CD4-positive, CD25-positive, alpha-beta regulatory T cell (primary cell): ENCODE measurements at places on chromosomes 6 and 20. TPM values are rescaled to one million over a fixed set of nuclear protein-coding genes. Genes with fewer than 3 reads are reported as not detected.

MCHR2 gene
- not detected for total RNA-seq

DNA sequence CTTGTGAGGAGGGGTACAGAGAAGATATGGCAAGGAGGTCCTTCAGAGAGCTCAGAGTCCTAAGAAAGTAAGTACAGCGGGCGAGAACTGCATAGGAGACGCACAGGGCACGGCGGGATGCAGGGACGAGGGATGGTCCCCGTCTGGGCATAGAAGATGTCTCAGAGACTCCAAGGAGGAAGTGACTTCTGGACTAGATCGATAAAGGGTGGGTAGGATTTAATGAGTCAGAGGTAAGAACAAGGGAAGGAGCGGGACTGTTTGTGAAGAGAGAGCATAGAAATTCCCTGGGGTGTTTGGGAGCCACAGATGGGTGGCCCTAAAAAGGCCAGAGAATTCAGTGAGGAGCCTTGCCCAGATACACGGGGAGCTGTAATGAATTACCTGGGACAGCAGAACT lies 69.1 kb downstream of the FAM120B start:
- no peak for DNase-seq

DNA sequence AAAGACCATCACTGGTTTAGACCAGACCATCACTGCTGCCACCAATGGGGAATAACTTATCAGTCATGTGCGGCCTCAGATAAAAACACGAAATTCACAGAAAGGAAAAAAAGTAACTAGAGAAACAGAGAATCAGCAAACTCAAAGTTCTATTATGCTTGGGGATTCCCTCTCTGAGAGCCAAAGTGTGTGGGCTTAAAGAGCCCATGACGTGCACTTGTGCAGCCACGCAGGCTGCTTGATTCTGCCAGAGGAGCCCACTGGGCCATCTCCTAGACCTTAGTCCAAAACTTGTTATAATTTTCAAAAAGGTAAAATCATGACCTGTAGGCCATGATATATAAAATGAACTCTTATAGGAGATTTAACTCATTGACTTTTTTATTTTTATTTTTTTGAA lies 15.2 kb downstream of the RAB44 start:
- DNase-seq: no peak

- peak; percentile 21 for DNase-seq
Measured at GRCh38 chr6:26311012-26311384, 54.0 kb upstream of the BTN3A2 start.

DNA sequence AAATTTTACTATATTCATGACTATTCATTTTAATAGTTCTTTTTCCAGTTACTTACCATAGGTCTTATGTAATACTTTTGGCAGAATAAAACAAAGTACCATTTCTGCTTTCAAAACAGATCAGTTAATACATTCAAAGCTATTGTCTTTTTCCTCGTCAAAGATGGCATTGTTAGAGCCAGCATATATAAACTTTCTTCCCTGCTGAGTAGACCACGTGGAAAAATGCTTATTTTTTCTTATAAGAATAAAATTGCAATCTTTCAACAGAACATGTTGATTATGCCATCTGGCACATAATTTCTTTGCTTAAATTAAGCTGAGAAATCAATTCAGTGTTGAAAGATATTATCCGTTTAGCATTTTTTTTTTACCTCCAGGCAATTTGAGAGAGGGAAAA lies 34.9 kb upstream of the EXOC2 start:
- DNase-seq: no peak

CALHM5 gene
- total RNA-seq: 0.10 TPM
